ENCODE measurements at places on chromosomes 11 and 22. TPM values are rescaled to one million over a fixed set of nuclear protein-coding genes. Genes with fewer than 3 reads are reported as not detected.

DNA sequence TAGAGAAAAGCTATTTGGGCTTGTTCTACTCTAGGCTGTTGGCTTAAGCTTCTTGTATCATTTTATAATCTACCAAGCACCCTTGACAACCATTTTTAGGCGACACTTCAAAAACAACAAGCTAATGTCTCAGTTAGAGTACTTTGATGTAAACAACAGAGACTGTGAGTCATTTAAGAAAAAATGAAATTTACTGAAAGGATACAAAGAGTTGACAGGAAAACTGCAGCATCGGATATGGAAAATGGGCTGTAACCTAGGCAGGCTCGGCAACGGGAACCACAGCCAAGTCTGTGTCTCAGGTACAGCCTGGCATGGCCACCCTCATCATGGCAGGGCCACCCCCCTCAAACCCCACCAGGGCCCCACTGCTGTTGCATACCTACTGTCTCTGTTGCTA is 4.4 kb upstream of the RNF169 start:
- peak; percentile 37 for DNase-seq

DNA sequence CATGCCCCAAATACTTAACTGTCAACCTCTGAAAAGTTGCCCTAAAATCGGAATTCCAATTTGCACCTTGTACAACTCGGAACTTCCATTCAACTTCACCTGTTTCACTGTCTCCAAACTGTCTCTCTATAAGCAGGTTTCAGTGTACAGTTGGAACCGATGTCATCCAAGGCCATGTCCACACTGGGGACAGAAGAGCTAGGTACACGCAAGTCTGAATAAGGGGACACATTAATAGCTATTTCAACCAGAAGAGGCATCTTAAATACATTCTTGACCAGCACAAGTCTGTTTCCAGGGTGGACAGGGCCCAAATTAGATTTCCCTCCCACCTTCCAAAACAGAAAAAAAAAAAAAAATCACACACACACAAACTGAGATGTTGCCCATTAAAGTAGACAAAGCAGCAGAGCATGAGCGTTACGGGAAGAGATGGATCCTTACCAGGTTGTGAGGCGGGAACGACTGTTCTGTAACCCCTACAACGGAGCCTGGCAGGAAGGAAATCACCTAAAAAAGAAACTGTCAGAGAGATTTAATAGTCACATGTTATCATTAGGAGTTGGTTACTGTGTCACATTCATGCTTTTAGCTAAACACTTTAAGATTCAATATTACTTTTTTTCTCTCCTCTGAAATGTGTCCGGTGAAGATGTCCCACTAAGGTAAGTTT is 1.7 kb downstream of the CREBZF start:
- DNase-seq = peak; percentile 17

GRCh38 chr11:77172666-77172982 is 44.6 kb downstream of the MYO7A start:
- no peak for DNase-seq

DNA sequence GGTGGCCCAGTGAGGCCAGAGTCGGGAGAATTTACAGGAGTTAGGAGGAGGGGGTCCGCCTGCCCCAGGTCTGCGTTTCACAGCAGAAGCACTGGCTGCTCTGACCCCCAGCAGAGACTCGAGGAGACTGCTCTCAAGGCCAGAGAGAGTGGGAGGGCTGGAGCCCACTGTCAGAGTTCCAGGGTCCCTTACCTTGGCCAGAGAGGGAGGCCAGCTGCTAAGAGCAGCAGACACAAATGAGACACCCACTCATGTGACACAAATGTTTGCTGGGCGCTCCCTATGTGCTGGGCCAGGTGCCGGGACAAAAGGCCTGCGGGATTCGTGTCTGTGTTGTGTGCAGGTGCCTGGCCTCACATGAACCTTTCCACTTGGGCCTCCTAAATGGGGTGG is 2.8 kb upstream of the TNFRSF13C start:
- no peak for DNase-seq

The TSGA10IP gene
- total RNA-seq = not detected

DNA sequence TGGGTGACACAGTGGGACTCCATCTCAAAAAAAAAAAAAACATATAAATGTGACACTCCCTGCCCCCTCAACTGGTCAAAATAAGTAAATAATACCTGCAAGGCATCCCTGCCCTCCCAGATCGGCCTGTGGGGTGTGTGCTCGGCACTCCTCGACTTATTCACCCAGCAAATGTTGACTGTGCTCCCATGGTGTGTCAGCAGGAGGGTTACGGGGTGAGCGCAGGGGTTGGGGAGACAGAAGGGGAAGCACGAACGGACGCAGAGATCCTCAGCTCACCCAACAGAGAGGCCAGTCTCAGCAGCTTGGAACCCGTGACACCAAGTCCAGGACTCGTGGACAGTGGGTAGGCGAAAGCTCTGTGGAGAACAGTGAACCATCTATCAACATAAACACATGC is 1.6 kb upstream of the ADM2 start:
- no peak for DNase-seq

- no peak for DNase-seq
Observed at GRCh38 chr11:68002575-68002937, 1.3 kb downstream of the UNC93B1 start.

DNA sequence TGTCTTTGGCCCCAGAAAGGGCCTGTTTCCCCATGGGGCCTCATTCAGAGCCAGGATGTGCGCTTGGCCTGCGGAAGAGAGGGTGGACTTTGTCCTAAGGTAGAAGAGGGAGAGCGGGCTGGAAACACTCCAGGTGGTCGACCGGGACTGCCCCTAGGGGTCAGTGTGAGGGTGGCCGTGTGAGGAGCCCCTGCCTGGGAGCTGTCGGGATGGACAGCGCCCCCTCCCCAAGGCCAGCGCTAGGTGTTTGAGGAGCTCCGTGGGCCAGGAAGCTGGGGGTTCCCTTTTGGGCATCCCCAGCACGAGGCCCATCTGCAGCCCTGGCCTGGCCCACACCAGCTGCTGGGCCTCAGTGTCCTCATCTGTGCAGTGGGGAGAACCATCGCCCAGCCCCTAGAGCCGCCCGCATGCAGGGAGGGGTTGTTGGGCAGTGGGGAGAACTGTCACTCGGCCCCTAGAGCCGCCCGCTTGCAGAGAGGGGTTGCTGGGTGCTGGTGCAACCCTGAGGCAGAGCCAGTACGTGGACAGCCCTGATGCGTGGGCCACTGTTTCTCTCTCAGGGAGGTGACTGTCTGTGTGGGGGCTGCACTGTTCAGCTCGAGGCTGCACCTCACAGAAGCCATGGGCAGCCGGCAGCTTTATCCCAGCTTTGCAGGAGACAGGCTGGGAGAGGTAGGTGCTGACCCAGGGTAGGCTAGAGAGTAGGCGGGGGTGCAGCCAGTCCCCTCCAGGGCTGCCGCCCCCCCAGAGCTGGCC is 1319.9 kb downstream of the BRD1 start:
- DNase-seq = no peak

- peak; percentile 42 for DNase-seq
Observed at GRCh38 chr11:132941024-132941646, 591.2 kb downstream of the OPCML start.

DNA sequence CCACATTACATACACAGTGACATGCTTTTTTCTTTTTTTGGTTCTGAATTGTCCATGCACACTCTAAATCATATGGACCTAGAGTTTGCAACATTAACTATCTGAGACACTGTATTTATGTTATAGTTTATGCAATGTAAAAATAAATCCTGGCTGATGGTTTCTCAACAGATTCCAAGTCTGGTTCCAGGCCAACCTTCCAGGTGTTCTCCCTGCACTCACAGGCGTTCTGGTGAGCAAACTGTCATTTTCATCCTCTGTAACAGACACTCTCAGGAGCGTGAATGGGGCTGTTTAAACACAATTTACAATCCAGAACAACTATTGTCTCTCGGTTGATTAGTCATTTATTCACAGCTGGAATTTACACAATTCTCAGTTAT is 36.5 kb upstream of the ANKK1 start:
- no peak for DNase-seq

The CCDC89 gene
- 7.9 TPM for total RNA-seq

The MYBPC3 gene
- not detected for total RNA-seq

DNA sequence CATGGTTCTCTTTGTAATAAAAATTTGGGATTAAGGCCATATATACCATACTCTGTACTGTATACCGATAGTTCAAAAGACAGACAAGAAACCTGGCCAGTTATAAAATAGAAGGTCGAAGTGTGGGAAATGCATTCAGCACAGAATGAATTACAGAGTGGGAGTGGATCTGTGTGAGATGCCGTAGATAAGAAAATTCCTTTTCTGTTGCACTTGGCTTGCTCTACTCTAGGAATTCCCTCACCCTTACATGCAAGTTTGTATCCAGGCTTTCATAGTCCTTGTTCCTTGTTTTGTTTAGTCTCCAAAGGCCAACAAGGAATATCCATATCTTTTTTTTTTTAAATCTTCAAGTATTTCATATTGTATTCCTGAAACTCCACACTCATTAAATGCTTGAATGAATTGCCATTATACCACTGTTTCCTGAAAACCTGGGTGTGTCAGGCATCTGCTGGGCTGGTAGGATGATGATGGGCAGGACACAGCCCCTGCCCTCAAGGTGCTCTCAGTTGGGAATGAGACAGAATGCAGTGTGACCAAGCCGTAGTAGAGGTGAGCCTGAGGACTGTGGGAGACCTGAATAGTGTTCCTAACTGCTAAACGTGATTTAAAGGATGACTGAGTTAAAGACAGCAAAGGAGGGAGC is 53.5 kb downstream of the TEAD1 start:
- DNase-seq = peak; percentile 91

The GRK3 gene
- 1.6 TPM for total RNA-seq

The PIH1D2 gene
- total RNA-seq = 5.5 TPM

GRCh38 chr11:65134240-65134951 is at the start of gene SYVN1:
TSS of gene SYVN1 (minus strand) at chr11:65134519. CDS start at chr11:65133601, 918 bp downstream.
- peak; percentile 87 for DNase-seq

DNA sequence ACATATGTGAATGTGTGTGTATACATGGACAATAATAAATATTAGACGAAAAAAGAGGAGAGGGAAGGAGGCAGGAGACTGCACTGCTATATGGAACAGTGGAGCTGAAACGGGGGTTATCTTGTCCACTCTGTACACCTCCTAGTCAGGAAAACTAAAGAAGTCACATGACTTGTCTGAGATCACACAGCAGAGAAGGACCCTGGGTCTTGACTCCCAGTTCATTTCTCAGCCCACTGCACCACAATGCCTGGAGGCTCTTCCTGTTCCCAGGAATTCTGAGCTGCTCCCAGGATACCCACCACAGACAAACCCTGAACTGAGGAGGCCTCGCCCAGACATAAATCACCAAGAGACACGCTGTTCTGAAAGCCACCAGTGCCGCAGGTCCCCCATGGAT is 349.6 kb downstream of the CTTN start:
- DNase-seq = no peak

The KCNJ11 gene
- not detected for total RNA-seq

- DNase-seq = no peak
Observed at GRCh38 chr11:88541006-88541405, 203.5 kb upstream of the CTSC start.

- no peak for DNase-seq
Observed at GRCh38 chr11:65378208-65378927, 4.1 kb downstream of the SLC25A45 start.

The NXPE4 gene
- total RNA-seq = not detected

GRCh38 chr11:46611526-46612304 is 5.3 kb downstream of the HARBI1 start:
- DNase-seq = no peak

DNA sequence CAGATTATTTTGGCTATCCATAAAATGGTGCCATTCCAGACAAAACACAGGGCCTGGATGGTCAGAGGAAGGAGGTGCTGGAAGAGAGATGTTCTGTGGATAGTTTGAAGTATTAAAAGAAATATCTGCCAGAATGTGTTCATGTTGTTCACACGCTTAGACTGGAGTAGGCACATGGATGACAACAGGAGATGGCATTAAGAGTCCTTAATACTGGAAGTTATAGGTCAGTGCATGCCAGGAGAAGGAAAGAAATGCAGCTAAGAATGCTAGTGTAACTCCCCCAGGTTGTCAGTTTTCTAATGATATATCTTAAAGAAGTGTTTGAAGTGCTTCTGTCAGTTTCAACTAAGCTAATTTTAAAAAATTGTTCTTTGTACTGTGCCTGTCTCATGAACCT is 20.2 kb downstream of the KREMEN1 start:
- no peak for DNase-seq

- DNase-seq = no peak
Observed at GRCh38 chr11:35474688-35475087, 50.7 kb downstream of the PAMR1 start.

- no peak for DNase-seq
Observed at GRCh38 chr11:45537614-45538013, 127.8 kb downstream of the CHST1 start.

DNA sequence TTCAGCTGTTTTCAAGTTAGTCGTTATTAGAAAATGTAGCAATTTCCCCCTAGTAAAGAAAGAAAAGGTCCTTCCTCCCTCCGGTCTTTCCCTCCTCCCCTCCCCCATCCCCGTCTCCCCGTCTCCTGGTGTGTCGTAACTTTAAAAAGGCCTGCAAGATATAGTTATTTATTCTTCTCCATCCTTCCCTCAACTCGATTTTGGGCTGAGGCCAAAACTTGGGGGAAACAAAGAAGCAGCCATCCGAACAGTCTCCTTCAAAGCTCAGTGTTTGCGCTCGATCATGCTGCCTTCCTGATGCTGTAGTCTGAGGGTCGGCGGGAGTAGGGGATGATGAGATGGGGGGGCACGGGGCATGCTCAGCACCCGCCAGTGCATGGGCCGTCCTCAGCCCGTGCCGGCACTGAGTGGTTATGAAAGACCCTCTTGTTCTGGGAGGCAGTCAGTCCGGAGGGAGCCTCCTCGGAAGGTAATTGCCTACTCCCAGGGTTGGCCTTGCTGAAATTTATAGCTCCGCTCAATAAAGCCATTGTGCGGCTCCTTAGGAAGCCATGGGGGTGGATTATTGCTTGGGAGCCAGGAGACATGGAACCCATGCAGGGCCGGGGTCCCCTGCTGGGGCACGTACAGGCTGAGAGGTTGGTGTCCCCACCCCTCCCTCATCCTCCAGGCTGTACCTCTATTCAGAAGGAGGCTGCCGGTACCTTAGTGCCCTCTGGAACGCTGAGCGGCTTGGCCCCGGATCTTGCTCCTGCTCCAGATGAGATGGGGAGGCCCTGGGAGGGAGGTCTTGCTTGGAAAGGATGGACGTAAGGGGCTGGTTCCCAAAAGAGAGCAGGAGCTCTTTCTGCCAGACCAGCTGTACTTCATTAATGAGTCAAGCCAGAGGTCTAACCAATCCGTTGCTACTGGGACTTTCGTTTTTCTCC is 212.7 kb upstream of the CADM1 start:
- DNase-seq = no peak

DNA sequence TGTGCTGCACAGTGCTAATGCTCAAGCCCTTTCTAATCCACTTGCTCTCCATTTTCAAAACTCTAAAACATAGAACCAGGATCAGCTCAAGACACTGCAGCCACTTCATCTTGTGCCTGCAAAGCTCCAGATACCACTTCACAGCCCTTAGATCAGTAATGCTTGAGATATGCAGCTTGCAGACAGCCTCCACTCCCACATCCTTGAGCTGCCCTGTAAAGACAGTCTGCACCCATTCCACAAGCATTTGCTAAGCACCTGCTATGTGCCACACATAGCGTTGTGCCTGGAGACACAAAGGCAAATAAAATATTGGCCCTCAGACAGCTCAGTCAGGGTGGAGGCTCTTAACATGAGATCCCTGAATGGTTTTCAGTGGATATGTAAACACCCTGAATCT is 192.5 kb upstream of the SNX19 start:
- DNase-seq = no peak

GRCh38 chr22:20619045-20619892 is 111.9 kb downstream of the MED15 start:
- no peak for DNase-seq

Data from fibroblast of the aortic adventitia (primary cell).